WTC11 (cell line): ENCODE measurements at places on chromosomes 2 and 18. TPM values are rescaled to one million over a fixed set of nuclear protein-coding genes. Genes with fewer than 3 reads are reported as not detected.

GRCh38 chr2:80506563-80506962 lies 202.0 kb upstream of the LRRTM1 start:
- no peak for DNase-seq
- no peak overlapping the region for H3K27ac ChIP-seq
- H3K36me3 ChIP-seq: no peaks in the 10 kb centered on the region
- H3K4me3 ChIP-seq: no peak overlapping the region
- no peaks in the 10 kb centered on the region for H3K4me1 ChIP-seq

DNA sequence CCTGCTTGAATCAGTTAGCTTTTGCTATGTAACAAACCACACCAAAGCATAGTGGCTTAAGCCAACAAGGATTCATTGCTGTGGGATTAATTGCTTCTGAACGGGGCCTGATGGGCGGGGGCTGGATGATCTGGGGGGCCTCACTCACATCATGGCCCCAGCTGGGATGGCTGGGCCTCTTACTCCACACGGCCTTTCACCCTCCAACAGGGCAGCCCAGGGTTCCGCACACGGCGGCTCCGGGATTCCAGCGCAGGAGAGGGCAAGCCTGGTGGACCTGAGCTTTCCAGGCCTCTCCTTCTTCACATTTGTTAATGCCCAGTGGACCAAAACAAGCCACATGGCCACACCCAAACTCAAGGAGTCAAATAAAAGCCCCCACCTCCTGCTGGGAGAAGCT lies 86.3 kb upstream of the PHLPP1 start:
- no peak for DNase-seq
- no peaks in the 10 kb centered on the region for H3K36me3 ChIP-seq
- H3K27ac ChIP-seq: no peak overlapping the region
- no peaks in the 10 kb centered on the region for H3K4me1 ChIP-seq

DNA sequence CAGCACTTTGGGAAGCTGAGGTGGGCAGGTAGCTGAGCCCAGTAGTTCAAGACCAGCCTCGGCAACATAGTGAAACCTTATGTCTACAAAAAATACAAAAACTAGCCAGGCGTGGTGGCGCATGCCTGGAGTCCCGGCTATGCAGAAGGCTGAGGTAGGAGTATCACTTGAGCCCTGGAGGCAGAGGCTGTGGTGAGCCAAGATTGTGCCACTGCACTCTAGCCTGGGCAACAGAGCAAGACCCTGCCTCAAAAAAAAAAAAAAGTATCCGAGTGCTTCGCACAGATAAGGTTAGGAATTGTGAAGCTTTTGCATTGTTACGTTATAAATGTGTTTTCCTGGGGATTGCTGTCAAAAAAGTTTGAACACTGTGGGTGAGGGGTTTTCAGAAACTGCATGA lies 4.1 kb downstream of the CTDSP1 start:
- H3K27me3 ChIP-seq: peaks cover 5% of the 10 kb centered on the region
- no peak overlapping the region for H3K4me3 ChIP-seq
- H3K27ac ChIP-seq: no peak overlapping the region
- peaks cover 8% of the 10 kb centered on the region for H3K36me3 ChIP-seq

- H3K4me3 ChIP-seq: no peak overlapping the region
- no peak overlapping the region for H3K27ac ChIP-seq
- H3K36me3 ChIP-seq: no peaks in the 10 kb centered on the region
- no peaks in the 10 kb centered on the region for H3K27me3 ChIP-seq
Measured at GRCh38 chr18:28404694-28405093, 227.8 kb upstream of the CDH2 start.

The SPATA3 gene
- total RNA-seq: not detected in 3 replicates

The TDRD15 gene
- total RNA-seq: not detected in 3 replicates

GRCh38 chr2:158305501-158305900 lies 151.1 kb downstream of the CCDC148 start:
- H3K36me3 ChIP-seq: peaks cover 2% of the 10 kb centered on the region; the same call in 1 of the 2 replicates
- H3K27me3 ChIP-seq: no peaks in the 10 kb centered on the region
- no peak overlapping the region for H3K27ac ChIP-seq
- DNase-seq: no peak
- H3K4me3 ChIP-seq: no peak overlapping the region

DNA sequence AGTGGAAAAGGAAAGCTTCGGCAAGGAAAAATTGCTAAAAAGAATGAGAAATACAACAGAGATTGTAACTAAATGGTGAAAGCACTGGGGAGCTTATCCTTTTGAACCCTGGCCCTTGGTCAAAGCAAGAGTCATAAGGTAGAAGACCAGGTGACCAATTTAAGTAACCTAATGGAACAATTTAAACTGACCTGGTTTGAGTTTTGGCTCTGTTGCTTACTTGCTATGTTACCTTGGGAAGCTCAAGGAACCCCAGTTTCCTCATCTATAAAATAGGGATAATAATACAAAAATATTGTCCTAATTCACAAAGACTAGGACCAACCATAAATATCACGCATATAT lies 48.6 kb downstream of the NHEJ1 start:
- H3K36me3 ChIP-seq: no peaks in the 10 kb centered on the region
- H3K4me3 ChIP-seq: no peak overlapping the region
- peaks cover 9% of the 10 kb centered on the region for H3K4me1 ChIP-seq
- H3K27me3 ChIP-seq: no peaks in the 10 kb centered on the region
- H3K27ac ChIP-seq: no peak overlapping the region

GRCh38 chr18:51278045-51278649 lies 80.7 kb upstream of the MEX3C start:
- H3K4me3 ChIP-seq: no peak overlapping the region
- peaks cover 40% of the 10 kb centered on the region for H3K4me1 ChIP-seq
- no peak overlapping the region for H3K27ac ChIP-seq
- H3K27me3 ChIP-seq: no peaks in the 10 kb centered on the region
